OCI-M1 (cell line): ENCODE measurements at places on chromosomes 6 and 20.

DNA sequence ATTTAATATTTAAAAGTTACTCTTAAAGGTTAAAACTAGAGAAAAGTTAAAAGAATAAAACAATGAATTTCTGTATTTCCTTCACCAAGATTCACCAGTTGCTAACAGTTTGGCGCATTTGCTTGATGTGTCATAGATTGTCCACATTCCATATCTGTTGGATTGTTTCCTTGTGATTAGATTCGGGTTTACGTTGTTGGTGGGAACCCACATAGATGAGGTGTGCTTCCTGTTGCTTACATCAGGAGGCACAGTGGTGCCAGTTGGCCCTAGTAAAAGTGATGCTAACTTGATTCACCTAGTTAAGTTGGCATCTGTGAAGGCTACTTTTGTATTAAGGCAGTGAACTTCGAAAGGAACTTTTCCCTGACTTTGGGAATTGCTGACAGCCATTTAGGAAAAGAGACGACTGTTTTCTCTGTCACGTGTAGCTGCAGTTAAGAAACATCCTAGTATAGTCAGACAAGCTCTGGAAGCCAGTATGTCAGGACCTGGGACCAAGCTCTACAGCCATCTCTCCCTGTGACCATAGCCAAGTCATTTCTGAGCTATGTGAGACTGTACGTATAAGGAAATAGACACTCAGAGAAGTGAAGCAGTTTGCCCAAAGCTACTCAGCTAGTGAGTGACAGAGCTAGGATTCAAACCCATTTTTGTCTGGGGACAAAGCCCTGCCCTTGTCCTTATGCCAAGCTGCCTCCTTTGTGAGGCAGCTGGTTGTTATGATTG, 49.0 kb downstream of the PPARD start:
- DNase-seq, result no peak

GRCh38 chr6:82169138-82169876, 78.2 kb downstream of the IBTK start:
- no peak for DNase-seq

DNA sequence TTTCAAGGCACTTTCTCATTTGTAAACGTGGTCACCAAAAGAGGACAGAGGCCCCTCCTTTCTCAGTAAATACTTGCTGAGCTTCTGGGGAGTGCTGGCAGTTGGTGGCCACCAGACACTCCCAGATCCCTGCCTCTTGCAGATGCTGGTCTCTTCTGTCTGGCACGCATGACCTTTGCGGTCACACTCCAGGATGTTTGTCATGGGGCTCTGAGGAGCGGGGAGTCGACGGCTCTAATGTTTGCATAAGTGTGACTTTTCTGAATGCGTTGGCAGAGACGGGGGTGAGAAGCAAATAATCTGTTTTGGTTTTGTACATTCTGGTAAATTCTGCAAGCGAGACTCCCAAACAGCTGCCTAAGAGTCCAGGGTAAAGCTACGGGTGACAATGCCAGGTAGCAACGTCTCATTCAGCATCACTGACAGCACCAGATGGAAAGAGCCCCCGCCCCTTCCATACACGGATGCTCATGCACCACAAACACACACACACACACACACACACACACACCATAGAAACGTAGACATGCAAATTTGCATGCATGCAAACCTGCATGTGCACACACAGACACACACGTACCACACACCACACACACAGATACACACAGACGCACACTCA, 101.1 kb downstream of the YTHDF1 start:
- no peak for DNase-seq

DNA sequence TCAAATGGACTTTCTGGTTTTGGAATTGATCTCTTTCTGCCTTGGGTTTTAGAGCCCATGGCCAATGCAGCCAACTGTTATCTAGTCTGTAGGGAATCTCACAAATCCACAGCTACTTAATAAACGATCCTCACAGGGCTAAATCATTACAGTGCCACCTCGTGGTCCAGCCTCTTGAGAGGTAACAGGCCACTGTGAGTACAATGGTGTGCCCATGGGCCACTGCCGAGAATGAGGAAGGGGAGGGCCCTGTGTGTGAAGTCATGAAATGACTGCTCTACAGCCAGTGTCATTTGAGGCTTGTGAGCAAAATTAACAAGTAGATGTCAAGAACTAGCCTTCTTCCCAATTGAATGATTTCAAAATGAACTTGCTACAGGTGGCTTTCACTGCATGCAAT, 54.3 kb upstream of the GMPR start:
- peak; percentile 87 for DNase-seq

GRCh38 chr20:46252352-46253091, 55.8 kb downstream of the CDH22 start:
- DNase-seq, result no peak

GRCh38 chr20:51321343-51322163, 221.0 kb downstream of the NFATC2 start:
- no peak for DNase-seq

- no peak for DNase-seq
Measured at GRCh38 chr20:16759181-16759563, 11.0 kb downstream of the OTOR start.

DNA sequence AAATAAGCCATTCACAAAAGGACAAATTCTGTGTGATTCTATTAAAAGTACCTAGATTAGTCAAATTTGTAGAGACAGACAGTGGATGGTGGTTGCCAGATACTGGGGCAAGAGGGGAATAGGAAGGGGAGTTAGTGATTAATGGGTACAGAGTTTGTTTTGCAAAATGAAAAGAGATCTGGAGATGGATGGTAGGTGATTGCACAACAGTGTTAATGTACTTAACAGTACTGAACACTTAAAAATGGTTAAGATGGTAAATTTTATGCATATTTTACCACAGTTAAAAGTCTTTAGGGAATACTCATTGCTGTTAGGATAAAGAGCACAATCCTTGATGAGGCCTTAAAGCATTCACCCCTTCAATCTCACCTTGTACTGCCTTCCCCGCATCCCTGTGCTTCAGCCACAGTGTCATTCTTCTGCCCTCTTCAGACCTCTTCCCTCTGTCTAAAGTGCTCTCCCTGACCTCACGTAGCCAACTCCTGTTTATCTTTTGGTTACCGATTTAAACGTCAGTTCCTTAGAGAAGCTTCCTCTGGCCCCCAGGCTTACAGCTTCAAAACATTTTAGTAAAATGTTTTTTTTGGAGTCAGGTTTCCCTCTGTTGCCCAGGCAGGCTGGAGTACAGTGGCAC, 11.8 kb downstream of the PSMF1 start:
- DNase-seq, result no peak

- DNase-seq, result no peak
Measured at GRCh38 chr20:20224806-20225205, 143.1 kb upstream of the INSM1 start.

GRCh38 chr6:125899726-125900182, 56.8 kb upstream of the HINT3 start:
- no peak for DNase-seq

- DNase-seq, result no peak
Measured at GRCh38 chr6:436308-437036, 44.9 kb downstream of the IRF4 start.

GRCh38 chr6:168559574-168560098, 118.7 kb downstream of the SMOC2 start:
- no peak for DNase-seq

- DNase-seq, result no peak
Measured at GRCh38 chr20:4401601-4402000, 320.1 kb upstream of the PRND start.
